Hippocampal formation (tissue), 2 donors: ENCODE measurements at places on chromosomes 11 and 22.

- no peak for DNase-seq
Measured at GRCh38 chr11:45647786-45648185, 17.6 kb downstream of the CHST1 start.

GRCh38 chr22:36457688-36458450, 23.6 kb downstream of the TXN2 start:
- DNase-seq, result no peak

DNA sequence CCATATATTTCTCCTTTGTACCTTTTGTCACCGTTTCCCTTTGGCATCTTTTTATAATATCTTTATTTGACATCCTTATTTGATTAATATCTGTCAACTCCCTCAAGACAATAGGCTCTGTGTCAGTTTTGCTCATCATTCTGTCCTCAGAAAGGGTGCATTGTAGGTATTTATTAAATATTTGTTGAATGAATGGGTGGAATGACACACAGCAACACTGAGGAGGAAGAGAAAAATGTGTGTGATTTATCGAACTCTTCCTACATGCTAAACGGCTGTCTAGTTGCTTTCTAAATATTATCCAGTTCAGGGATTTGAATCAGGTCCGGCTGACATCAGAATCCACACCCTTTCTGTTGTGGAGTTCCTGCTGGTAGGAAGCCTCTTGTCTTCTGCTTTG, 98.2 kb downstream of the NAV2 start:
- DNase-seq, result no peak

DNA sequence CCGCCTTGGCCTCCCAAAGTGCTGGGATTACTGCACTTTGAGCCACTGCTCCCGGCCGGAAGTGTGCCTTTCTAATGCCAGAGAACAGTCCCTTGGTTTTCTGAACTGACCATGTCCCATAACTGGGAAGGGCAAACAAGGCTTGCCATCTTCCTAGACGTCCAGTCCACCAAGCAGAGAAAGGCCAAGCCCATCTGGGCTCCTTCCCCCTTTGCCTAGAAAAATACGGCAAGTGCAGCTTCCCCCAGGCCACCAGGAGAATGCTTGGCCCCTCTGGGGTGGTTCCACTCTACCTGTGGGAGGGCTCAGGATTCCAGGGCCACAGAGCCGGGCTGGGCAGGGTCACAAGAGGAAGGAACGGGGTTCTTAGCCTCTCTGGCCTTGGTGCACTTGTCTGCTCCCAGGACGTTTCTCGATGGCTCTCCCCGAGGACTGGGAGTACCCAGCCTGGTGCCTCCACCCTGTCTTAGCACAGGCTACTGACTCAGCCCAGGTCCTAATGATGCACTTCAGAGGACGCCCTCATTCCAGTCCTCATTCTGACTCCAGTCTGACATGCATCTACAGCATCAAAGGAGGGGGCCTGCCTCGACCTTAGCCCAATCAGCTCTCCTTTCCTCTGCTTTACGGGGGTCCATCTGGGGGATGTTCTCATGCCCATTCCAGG, 1.2 kb downstream of the USP2 start:
- no peak for DNase-seq

- DNase-seq, result no peak
Measured at GRCh38 chr11:86172894-86173293, 71.7 kb upstream of the EED start.
